ENCODE measurements at places on chromosomes 5 and 9. TPM values are rescaled to one million over a fixed set of nuclear protein-coding genes. Genes with fewer than 3 reads are reported as not detected.

GRCh38 chr5:103434057-103434456 lies 128.5 kb downstream of the NUDT12 start:
- peak; percentile 76 for DNase-seq

DNA sequence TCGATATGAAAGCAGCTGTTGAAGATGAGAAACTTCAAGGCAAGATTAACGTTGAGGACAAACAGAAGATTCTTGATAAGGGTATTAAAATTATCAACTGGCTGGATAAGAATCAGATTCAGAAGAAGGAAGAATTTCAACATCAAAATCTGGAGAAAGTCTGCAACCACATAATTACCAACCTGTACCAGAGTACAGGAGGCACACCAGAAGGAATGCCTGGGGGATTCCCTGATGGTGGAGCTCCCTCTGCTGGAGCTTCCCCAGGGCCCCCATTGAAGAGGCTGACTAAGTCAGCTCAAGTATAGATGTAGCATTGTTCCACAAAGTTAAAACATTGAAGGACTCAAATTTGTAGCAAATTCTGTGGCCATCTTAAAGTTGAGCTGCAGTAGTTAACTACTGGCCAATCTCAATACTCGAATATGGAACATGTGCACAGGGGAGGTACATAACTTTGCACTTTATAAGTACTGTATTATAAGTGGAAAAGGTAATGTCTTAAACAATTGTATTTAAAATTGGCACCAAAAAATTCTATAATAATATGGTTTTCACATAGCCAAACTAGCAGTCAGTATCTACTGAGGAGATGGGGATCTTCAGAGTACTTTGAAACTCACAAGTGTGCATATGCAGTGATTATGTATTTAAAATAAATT lies 237.5 kb downstream of the CHSY3 start:
- peak; percentile 74 for DNase-seq

GRCh38 chr9:35861161-35861897 lies 8.9 kb downstream of the OR13J1 start:
- no peak for DNase-seq

ANGPTL2 gene
- 4.5 TPM for total RNA-seq

RALGPS1 gene
- 27.4 TPM for total RNA-seq
